Stomach (tissue), 19 donors: ENCODE measurements at places on chromosomes 1 and 21. TPM values are rescaled to one million over a fixed set of nuclear protein-coding genes. Genes with fewer than 3 reads are reported as not detected.
A peak's percentile ranks its signal among the peaks of the same experiment; 100 is the strongest.

- H3K36me3 ChIP-seq: no peaks in the 10 kb centered on the region
- H3K4me3 ChIP-seq: no peak overlapping the region
- H3K4me1 ChIP-seq: peaks cover 29% of the 10 kb centered on the region
- H3K27me3 ChIP-seq: no peaks in the 10 kb centered on the region
- H3K27ac ChIP-seq: no peak overlapping the region
Measured at GRCh38 chr1:230827801-230828200, 40.5 kb downstream of the C1orf198 start.

- no peak for DNase-seq
- H3K36me3 ChIP-seq: no peaks in the 10 kb centered on the region
- peaks cover 36% of the 10 kb centered on the region for H3K27me3 ChIP-seq
- H3K27ac ChIP-seq: no peak overlapping the region
- H3K4me1 ChIP-seq: no peaks in the 10 kb centered on the region
Measured at GRCh38 chr1:38098101-38098847, 51.7 kb upstream of the POU3F1 start.

CELA3A gene
- not detected for total RNA-seq

DNA sequence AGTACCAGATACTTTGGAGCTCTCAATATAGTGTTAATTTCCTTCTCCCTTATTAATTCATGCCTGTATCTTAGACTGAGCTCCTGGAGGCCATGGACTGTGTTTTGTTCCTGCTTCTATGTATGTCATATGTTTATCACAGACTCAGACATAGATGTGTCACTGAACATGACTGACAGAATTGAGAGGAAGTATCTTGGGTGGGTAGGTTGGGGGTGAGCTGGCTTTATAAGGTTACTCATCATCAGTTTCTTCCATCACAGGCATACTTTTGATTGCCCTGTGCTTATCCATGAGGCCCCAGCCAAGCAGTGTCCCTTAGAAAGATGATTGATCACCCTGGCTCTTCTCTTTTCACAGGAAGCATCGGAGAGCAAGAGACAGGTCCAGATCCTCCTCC, 5.6 kb upstream of the SH3D21 start:
- no peaks in the 10 kb centered on the region for H3K27me3 ChIP-seq
- no peak for DNase-seq
- H3K36me3 ChIP-seq: peaks cover 91% of the 10 kb centered on the region
- peak overlapping the region; percentile 38 for H3K27ac ChIP-seq
- H3K4me1 ChIP-seq: peaks cover 11% of the 10 kb centered on the region

ADORA3 gene
- total RNA-seq: 0.45 TPM

GRCh38 chr1:154440036-154440804, 35.1 kb downstream of the IL6R start:
- peaks cover 84% of the 10 kb centered on the region for H3K4me1 ChIP-seq
- peaks cover 86% of the 10 kb centered on the region for H3K36me3 ChIP-seq
- no peaks in the 10 kb centered on the region for H3K27me3 ChIP-seq
- no peak for DNase-seq
- H3K27ac ChIP-seq: peak overlapping the region; percentile 76

PCP4 gene
- not detected for total RNA-seq

DNA sequence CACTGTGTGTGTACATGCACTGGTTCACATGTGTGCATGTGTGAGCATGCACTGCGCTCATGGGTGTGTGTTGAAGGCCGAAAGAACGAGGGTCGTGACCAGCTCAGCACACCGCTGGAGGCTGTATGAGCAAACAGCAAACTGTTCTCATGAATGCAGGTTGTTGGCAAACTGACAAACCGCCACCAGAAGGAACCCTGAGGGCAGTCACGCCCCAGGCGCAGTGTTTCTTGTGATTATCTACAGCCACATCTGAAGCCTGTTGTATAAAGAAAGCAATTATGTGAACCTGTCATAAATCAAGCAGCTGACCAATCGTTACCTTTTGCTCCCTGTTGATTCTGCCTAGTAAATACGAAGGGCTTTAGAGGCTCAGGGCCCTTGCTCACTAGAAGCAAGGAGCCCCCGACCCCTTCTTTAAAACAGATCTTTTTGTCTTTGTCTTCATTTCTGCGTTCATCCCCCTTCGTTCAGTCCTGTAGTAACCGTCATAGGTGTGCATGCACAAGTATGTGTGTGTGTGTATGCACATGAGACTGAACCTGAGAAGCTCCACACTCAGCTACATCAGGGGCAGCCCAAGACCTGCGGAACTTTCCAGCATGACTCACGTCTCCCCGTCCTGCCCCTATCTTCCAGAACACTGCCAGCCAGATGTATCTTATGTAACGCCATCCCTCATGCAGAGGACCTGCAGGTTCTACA, 16.8 kb upstream of the RIPK4 start:
- H3K4me3 ChIP-seq: no peak overlapping the region
- peak; percentile 89 for DNase-seq
- no peaks in the 10 kb centered on the region for H3K36me3 ChIP-seq
- H3K27ac ChIP-seq: peak overlapping the region; percentile 34
- peaks cover 17% of the 10 kb centered on the region for H3K4me1 ChIP-seq

DNA sequence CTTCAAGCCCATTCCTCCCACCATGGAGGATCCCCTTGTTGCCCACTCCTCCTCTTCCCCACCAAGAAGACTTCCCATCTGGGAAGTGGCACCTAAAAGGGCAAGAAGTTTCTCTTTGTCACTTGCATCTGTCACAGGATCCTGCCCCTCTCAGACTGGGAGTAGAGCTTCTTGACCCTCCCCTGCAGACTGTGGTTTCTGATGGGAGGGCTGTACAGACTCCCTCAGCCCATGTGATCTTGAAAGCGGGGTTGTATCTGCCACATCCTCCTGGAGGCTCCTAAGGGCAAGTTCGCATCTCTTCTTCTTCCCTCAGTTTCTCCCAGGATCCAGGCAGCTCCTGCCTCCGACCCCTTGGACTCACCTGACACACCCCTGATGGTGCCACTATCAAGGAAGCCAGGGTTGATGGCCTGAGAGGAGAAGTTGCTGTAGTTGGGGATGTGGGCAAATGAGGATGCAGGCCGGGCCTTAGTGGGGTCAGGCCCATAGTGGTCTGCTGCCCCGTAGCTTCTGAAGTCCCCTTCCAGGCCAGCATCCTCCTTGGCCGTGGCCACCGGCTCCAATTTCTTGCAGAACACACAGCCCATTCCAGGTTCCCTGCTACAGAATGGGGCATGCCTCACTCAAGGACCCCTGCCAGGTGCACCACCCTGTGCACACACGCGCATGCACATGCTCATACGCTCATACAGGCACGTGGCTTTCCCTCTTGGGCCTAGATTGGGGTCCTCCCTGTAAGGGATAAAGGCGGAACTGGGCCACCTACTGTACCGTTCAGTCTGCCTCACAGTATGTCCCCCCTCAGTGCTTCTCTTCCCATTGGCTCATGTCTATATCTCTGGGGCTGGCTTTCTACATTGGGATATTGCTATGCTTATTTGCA, 11.4 kb downstream of the FGR start:
- no peaks in the 10 kb centered on the region for H3K27me3 ChIP-seq
- no peaks in the 10 kb centered on the region for H3K36me3 ChIP-seq
- no peak for DNase-seq

DNA sequence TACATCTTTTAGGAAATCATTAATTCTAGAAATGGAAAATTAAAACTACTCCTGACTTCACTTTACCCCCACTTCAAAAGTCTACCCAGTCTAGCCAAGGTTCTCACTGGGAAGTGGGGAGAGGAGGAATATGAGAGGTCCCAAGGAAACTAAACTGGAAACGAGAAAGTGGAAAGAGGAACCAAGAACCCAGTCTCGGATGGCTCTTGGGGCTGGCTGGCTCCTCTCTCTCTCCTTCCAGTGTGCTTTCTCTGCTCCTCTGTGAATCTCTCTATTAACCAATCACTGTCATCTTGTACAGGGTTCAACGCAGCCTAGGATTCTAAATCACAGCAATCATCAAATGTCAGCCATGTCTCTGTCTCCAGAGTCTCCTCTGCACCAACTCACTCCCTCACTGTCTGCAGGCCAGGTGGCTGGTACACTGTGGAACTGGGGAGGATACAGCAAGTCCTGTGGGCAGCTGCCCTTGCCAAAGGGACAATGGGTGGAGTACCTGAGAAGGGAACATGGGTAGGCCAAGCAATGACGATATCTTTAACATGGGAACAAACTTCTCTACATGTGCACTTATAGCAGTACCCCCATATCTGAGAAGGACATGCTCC, 33.7 kb downstream of the GNB1 start:
- H3K27ac ChIP-seq: peak overlapping the region; percentile 81
- H3K27me3 ChIP-seq: no peaks in the 10 kb centered on the region
- H3K36me3 ChIP-seq: no peaks in the 10 kb centered on the region
- H3K4me3 ChIP-seq: no peak overlapping the region
- H3K4me1 ChIP-seq: peaks cover 54% of the 10 kb centered on the region
- no peak for DNase-seq

DNA sequence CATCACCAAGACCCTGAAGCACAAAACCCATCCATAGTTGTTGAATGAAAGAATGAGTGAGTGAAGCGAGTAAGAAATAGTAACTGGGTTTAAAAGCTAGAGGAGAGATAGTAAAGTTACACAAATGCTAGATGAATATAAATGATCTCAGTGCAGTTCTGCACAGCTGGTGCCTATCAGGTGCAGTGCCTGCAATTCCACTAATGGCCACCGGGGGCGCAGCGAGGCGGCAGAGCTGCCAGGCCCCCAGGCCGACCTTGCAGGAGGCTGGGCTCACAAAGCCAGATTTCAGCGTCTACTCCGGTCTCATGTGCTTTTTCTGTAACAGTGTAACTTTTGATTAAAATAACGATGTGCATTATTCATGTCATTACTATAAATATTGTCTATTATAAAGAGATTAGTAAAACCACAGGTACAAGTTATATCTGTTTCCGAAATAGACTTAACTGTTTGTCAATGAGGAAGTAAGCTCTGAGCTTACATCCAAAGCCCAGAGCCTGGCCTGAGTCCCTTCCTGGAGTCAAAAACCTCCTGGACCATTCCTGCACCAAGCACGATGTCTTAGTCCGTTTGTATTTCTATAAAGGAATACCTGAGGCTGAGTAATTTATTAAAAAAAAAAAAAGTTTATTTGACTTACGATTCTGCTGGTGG, 477.6 kb downstream of the NPHP4 start:
- no peaks in the 10 kb centered on the region for H3K36me3 ChIP-seq
- H3K27ac ChIP-seq: no peak overlapping the region
- H3K27me3 ChIP-seq: peaks cover 25% of the 10 kb centered on the region
- H3K4me3 ChIP-seq: no peak overlapping the region
- DNase-seq: peak; percentile 76
- H3K4me1 ChIP-seq: peaks cover 10% of the 10 kb centered on the region

DNA sequence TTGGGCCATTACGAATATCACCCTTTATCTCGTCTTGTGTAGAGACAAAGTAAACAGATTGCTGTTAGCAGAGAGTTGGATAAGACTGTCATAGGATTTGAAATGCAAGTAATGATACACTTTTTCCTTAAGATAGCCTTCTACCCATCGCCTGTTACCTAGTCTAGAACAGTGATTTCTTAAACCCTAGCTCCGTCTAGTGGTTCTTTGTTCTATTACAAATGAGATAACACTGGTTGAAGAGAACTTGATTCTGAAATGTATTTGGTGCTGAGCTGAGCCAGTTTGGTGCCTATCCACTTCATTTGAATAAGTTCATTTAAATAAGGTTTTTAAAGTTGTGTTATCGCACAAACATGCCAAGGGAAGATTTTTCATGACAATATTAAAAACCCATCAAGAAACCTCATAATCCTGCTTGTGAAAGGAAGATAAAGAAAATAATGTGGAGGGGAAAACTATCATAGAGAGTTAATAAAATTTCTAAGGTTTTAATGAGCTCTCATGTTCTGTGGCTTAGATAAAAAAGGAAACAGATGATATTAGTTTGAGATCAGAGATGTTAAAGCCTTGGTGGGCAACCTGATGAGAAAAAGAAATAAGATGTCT, 1.5 kb upstream of the KCNH1 start:
- no peak overlapping the region for H3K4me3 ChIP-seq
- H3K27ac ChIP-seq: no peak overlapping the region
- H3K27me3 ChIP-seq: no peaks in the 10 kb centered on the region
- no peaks in the 10 kb centered on the region for H3K36me3 ChIP-seq

DNA sequence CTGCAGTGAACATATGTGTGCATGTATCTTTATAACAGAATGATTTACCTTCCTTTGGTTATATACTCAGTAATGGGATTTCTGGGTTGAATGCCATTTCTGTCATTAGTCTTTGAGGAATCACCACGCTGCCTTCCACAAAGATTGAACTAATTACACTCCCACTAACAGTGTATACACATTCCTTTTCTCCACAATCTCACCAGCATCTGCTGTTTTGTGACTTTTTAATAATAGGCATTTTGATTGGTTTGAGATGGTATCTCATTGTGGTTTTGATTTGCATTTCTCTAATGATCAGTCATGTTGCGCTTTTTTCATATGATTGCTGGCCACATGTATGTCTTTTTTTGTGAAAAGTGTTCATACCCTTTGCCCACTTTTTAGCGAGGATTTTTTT, 680.5 kb downstream of the PTPRC start:
- no peak overlapping the region for H3K4me3 ChIP-seq
- H3K4me1 ChIP-seq: no peaks in the 10 kb centered on the region
- no peak for DNase-seq
- H3K27ac ChIP-seq: no peak overlapping the region

- peaks cover 9% of the 10 kb centered on the region for H3K4me1 ChIP-seq
- H3K27ac ChIP-seq: no peak overlapping the region
- H3K4me3 ChIP-seq: no peak overlapping the region
Measured at GRCh38 chr1:40965531-40965930, 14.0 kb upstream of the CTPS1 start.

DNA sequence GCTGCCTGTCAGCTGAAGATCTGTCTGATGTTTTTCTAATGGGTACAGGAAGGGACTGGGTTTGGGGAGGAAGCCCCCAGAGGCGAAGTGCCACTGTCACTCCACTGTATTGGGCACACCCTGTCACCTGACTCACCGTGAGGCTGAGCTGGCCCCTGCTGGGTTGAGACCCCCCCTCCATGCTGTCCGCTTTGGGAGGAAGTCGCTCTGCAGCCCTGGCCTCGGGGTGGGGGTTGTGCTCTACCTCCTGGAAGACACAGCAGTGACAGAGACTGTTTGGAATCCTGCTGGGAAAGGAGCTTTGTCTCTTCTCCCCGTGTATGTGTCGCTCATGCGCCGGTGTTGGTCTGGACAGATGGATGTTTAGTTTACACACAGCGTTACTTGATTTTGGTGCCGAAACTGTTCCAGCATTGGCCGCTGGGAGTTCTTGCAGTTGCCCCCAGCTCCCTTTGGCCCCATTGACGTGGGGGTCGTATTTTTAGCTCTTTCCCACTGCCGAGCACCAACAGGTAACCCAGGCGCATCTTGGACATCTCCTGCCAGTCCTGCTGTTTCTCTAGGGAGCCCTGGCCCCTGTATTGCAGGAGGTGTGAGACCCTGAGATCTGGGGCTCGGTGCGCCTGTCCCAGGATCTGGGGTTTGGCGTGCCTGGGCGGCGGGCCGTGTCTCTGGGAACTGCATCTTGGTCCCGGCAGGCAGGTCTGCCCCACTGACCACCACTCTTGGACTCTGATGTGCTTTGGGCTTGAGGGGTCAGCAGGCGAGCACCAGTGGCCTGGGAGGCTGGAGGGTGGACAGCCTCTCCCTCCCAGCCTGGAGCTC, 30.3 kb downstream of the SLX9 start:
- peaks cover 12% of the 10 kb centered on the region for H3K36me3 ChIP-seq
- no peaks in the 10 kb centered on the region for H3K27me3 ChIP-seq
- DNase-seq: no peak

OR2T29 gene
- total RNA-seq: not detected

GDAP2 gene
- total RNA-seq: 27.2 TPM

- no peak for DNase-seq
- H3K4me3 ChIP-seq: no peak overlapping the region
- H3K4me1 ChIP-seq: peaks cover 9% of the 10 kb centered on the region
- H3K27me3 ChIP-seq: no peaks in the 10 kb centered on the region
Measured at GRCh38 chr1:18444563-18444962, 36.2 kb upstream of the KLHDC7A start.
